Left forelimb (tissue), 1 donor: ENCODE measurements at places on chromosomes 1 and 21.

GRCh38 chr1:147634645-147635044, 35.7 kb downstream of the ACP6 start:
- no peak for DNase-seq

DNA sequence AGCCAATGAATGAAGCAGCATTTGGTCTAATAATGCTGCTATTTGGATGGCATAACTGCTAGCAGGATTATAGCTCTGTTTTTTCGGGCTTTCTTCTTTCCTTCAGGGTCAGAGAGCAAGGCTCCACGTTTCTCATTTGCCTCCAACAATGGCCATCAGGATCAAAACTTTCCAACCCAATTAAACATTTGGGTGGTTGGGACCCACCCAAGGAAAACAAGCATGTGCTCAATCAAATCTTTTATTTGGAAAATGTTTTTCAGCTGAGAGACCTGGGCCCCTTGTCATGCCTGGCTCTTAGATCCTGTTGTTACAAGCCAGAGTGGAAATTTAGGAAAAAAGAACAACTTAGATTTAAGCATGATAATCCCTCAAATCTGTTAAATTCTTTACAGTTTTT, 373.1 kb upstream of the USP24 start:
- DNase-seq, result no peak

- no peak for DNase-seq
These were observed 15.1 kb downstream of the WDR4 start for GRCh38 chr21:42864286-42864685.

DNA sequence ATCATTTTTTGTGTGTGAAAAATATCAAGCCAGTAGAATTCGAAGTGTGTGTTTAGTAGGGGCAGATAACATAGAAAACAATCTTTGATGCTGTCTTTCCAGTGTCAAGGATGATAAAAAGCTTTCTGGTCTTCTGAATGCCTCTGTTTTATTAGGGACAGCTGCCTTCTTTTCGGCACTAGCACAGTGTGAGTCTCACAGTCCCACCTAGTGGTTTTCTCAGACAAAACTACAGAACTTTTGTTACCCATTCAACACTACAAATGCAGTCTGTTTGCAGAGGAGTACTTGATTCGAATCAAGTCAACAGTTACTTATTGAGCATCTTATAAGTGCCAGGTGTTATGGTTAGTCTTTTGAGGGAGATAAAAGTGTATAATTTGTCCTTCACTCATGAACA, 30.6 kb upstream of the MCOLN3 start:
- no peak for DNase-seq

DNA sequence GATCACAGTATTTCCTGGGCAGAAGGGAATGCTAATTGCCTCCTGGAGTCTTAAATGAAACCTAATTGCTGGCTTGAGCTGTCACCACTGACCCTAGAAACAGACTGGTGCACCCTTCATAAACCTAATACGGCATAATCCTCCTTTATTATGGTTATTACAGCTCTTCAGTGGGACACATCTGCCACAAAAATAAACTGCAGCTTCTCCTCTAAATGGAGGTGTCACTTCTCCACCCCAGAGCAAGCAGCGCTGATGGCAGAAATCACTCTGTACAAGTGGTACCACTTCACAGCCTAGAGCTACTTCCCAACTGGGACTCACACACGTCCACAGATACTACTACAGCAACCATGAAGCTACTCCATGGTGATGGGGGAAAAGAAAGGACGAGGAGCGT, 11.1 kb downstream of the PTPN14 start:
- DNase-seq, result no peak

GRCh38 chr1:101002551-101002950, 23.0 kb downstream of the DPH5 start:
- DNase-seq, result no peak

GRCh38 chr1:234722904-234723720, 113.1 kb upstream of the IRF2BP2 start:
- DNase-seq, result peak; percentile 79

DNA sequence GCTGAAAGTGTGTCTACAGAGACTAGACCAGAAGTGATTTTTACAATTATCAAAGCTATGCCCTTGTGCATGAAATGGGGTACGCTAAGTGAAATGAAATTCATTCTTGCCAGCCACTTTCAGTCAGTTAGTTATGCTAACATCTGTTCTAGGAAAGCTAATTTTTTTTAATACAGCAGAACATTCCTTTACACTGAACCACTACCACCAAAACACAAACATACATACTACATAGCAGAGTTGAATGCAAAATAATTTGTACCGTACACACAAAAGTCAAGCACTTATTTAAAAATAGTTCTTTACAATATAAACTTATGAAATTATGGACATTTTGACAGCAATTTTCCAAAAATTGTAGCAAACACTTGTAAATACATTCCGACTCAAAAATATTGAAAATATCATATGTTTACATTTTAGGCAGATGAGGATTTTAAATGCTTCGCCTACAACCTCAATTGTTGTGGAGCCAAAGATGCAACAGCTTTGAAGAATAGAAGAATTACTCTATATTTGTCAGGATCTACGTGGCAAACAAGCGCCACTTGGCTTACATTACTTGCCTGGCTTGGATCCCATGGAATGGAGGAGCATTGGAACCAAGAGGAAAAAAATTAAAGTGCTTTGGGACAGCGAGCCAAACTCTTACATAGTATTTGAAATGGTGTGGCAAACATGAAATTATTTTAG, 30.6 kb downstream of the WLS start:
- no peak for DNase-seq

GRCh38 chr1:27958513-27958912, 1.3 kb upstream of the XKR8 start:
- DNase-seq, result no peak

- DNase-seq, result no peak
These were observed 2.6 kb upstream of the TENT5B start for GRCh38 chr1:27015260-27015659.

- no peak for DNase-seq
These were observed 5.2 kb downstream of the ZNF678 start for GRCh38 chr1:227568593-227568992.

- peak; percentile 86 for DNase-seq
These were observed 57.8 kb downstream of the FOXO6 start for GRCh38 chr1:41418857-41419583.

- no peak for DNase-seq
These were observed 14.3 kb downstream of the ECHDC2 start for GRCh38 chr1:52907068-52907811.

GRCh38 chr1:41020109-41020576, 1.4 kb downstream of the SLFNL1 start:
- DNase-seq, result no peak
